Cortex of kidney (tissue), 1 donor: ENCODE measurements at places on chromosomes 11 and 22.

GRCh38 chr22:25008666-25009065 is 56.1 kb downstream of the KIAA1671 start:
- DNase-seq, result no peak

- DNase-seq, result no peak
Observed at GRCh38 chr22:38049812-38050619, 7.2 kb upstream of the PICK1 start.

DNA sequence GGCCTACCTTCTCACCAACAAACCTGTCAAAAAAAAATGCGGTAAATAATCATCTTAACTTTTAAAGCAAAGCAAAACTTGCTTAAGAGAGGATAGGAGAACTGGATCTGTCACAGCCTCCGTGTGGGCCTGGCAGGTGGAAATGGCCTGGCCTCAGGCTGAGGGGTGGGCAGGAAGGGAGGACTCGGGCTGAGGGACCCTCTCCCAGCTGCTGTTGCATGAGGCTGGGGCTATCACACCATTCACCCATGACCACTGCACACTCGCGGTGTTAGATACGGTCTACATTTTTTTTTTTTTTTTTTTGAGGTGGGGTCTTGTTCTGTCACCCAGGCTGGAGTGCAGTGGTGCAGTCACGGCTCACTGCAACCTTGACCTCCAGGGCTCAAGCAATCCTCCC is 24.5 kb downstream of the ARHGAP1 start:
- DNase-seq, result no peak

DNA sequence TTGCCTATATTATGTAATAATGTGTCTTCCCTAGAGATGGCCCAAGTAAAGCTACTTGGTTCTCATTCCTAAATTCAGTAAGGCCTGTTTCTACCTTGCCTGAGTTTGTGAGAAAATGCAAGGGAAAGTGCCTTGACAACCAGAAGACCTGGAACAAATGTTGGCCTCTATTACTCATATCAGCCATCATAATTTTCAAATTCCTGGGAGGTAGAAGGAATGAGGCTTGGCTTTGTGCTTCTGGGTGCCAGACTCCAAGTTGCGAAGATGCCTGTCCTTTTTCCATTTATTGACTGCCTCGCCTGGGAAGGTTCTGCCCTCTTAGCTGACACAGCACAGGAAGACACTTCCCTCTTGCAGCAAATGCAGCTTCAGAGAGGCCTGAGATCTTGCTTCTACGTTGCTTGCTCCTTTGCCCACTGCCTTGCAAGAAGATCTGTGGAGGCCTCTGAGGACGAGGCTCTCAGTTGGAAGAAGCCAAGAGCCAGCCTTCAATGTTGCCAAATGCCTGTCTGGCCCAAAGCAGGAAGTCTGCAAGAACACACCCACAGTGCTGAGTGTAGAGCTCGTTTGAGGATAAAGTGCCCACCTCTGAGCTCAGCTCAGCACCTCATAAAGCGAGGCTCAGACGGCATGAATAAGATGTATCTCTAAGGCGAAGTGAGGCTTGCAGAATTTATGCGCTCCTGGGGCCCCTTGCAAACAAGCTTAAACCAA is 120.1 kb downstream of the GALNT18 start:
- DNase-seq, result no peak

- DNase-seq, result no peak
Observed at GRCh38 chr22:31085493-31085824, 4.3 kb downstream of the SMTN start.
